ENCODE measurements at places on chromosomes 4 and X. TPM values are rescaled to one million over a fixed set of nuclear protein-coding genes. Genes with fewer than 3 reads are reported as not detected.

The TRIM61 gene
- total RNA-seq, result 2.3 TPM

The DUSP9 gene
- total RNA-seq, result not detected

The FHL1 gene
- 1,867 TPM for total RNA-seq

The ZNF157 gene
- total RNA-seq, result not detected

The SPATA18 gene
- 1.6 TPM for total RNA-seq

The PFKFB1 gene
- 0.19 TPM for total RNA-seq

The ARMCX1 gene
- 32.7 TPM for total RNA-seq

The SLC26A1 gene
- total RNA-seq, result not detected

The UGT2B10 gene
- not detected for total RNA-seq

The SLITRK2 gene
- total RNA-seq, result 0.30 TPM

The FBXL5 gene
- 91.6 TPM for total RNA-seq

The NXF2 gene
- not detected for total RNA-seq

The HMX1 gene
- total RNA-seq, result not detected

The NDNF gene
- total RNA-seq, result 6.8 TPM

The GPR50 gene
- total RNA-seq, result not detected
